ENCODE measurements at places on chromosomes 6 and 20.

GRCh38 chr6:11538052-11538818 is 686 bp downstream of the TMEM170B start:
- no peak for DNase-seq

DNA sequence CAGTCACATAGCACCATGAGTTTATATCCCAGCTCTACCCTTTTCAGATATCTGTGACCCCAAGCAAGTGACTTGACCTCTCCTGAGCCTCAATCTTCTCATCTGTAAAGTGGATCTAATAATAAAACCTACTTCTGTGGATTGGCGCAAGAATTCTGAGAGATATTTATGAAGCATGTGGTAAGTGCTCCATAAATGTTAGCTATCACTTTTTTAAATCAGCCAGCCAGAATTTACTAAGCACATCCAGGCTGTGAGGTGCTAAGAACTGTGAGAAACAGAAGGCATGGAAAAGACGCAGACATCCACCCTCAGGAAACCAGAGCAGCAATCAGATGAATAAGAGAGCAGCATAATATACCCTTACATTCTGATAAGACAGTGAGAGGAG is 862 bp downstream of the C20orf96 start:
- DNase-seq = no peak

DNA sequence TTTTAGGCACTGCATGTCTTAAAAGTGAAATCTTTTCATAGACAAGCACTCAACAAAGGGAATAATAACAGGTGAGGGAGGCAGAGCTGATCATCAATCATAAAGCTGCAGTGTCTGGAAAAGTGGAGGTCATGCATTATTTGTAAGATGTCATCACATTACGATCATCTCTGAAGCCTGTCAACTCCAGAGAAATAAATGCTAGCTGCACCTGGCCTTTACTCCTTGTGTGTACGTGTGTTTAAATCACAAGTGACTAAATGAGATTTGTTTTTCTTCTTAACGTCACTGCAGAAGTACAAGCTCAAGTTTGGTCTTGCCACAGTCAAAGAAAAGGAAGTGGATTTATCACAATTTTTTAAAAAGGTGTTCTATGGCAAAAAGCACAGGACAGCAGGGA is 275.5 kb upstream of the SGK1 start:
- DNase-seq = no peak

GRCh38 chr6:11282875-11283274 is 50.4 kb upstream of the NEDD9 start:
- no peak for DNase-seq

DNA sequence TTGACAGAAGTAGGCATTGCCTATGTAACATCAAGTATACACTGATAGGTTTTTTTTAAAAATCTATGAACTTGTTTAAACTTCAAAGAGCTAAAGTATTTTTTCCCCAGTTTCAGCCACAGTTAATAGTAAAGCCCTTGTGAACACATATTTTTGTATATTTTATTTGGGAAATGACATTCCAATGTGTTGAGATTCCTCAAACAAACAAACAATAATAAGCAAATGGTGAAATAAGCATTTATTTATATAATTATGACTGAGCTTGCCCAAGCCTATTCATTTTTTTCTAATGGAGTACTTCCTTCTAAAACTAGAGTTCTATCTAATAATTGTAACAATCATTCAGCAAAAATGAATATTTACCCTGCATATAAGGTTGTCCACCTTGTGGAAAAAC is 12.5 kb downstream of the SYCP2 start:
- DNase-seq = no peak

DNA sequence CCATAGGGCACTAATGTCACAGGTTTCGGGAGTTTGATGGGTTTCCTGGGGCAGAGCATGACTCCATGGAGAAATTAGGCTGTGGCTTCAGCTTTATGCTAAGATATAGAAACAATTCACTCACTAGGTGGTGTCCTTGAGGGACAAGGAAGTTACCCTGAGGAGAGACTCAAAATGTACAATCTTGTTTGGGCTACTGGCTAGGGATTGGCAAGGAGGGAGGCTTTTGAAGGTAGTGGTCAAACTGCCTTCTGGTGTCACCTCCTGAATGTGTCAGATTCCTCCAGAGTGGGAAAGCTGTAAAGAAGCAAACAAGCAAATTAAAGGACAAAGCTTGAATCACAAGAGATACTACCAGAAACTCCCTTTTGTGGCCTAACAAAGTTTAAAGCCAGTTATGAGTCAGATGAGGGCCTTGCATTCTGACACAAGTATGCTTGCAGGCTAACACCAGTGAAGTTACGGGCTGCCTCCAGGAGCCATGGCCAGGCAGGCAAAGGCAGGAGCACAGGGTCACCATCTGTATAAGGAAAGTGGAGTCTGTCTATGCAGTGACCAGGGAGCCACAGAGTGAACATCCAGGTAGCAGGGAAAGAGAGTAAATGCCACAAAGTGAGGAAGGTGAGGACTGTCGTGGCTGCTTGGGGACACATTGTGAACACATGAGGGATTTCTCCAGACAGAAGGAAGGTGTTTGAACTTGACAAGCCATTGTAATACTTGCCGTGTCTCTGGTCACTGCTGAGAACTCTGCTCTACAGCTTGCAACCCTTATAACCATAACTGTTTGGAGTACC is 107.7 kb upstream of the DTNBP1 start:
- DNase-seq = no peak

All from forelimb muscle (tissue), 1 donor.